ENCODE measurements at places on chromosomes 2 and 18.

GRCh38 chr2:229571243-229571642 lies 143.1 kb downstream of the DNER start:
- DNase-seq: no peak

GRCh38 chr18:75496151-75496550 lies 68.6 kb upstream of the SMIM21 start:
- no peak for DNase-seq

DNA sequence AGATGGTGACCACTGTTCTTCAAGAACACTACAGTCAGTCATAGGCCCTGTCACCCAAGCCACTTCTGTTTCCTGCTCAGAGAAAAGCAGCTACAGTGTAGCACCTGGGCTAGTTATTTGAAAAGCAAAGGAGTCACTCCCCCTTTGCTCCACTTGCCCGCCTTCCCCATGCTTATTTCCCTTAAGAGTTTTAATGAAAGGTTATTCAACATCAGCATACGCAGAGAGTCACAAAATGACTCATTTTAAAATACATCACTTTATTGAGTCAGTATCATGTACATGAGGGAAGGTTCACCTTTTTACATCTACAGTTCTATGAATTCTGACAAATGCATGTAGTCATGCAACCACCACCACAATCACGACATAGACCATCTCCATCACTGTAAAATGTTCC lies 71.3 kb downstream of the TNFRSF11A start:
- no peak for DNase-seq

DNA sequence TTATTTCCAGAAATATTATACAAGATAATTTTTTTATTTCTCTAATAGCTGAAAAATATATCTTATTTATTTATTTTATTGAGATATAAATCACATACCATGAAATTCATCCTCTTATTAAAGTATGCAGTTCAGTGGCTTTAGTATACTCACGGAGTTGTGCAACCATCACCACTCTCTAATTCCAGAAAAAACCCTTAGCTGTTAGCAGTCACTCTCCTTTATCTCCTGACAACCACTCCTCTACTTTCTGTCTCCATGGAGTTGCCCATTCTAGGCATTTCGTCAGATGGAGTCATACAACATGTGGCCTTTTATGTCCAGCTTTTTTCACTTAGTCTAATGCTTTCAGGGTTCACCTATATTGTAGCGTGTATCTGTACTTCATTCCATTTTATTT lies 66.5 kb downstream of the TCF7L1 start:
- no peak for DNase-seq

DNA sequence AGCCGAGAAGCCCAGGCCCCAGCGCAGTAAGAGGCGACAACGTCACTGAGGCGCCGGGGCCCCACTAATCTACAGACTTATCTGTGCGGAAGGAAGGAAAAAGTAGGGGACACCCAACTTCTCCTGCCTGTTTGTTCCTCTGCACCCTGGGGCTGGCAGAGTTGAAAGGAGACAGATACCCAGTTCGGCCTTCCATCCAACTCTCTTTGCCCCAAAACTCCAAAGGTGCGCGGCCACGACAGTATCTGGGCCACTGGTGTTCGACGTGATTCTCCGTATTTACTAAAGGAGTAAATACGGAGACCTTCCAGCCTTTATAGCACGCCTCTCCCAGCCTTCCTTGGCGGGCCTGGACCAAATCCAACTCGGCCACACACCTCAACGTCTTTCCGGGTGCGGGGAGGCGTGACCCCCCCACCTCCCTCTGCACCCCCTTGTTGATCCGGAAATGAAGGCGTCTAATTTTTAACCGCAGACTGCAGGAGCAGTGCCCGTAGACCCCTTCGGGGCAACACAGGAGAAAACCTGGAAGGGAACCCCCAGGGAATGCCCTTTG lies 1.6 kb downstream of the SMAD7 start:
- DNase-seq: no peak

GRCh38 chr18:33034212-33034611 lies 261.4 kb upstream of the KLHL14 start:
- no peak for DNase-seq

- DNase-seq: no peak
Measured at GRCh38 chr2:99793022-99793421, 303.2 kb upstream of the REV1 start.

DNA sequence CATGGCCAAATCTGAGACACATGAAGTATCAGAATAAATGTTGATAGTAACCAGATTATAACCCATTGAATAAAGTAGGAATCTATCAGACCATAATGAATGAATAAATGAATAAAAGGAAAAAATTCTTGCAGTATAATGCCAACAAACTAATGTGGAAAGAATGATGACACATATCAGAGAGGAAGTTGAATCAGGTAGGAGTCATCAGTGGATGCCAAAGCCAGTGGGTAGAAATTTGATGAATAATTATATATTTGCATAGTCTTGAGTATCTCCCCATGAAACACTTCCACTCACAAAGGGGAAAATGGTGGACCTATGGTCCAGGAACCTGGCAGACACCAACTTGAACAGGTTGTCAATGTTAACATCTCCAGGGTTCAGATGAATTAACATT lies 68.6 kb downstream of the GALNT3 start:
- DNase-seq: no peak

- DNase-seq: peak; percentile 50
Measured at GRCh38 chr2:101307950-101308431, 510 bp downstream of the RNF149 start.

DNA sequence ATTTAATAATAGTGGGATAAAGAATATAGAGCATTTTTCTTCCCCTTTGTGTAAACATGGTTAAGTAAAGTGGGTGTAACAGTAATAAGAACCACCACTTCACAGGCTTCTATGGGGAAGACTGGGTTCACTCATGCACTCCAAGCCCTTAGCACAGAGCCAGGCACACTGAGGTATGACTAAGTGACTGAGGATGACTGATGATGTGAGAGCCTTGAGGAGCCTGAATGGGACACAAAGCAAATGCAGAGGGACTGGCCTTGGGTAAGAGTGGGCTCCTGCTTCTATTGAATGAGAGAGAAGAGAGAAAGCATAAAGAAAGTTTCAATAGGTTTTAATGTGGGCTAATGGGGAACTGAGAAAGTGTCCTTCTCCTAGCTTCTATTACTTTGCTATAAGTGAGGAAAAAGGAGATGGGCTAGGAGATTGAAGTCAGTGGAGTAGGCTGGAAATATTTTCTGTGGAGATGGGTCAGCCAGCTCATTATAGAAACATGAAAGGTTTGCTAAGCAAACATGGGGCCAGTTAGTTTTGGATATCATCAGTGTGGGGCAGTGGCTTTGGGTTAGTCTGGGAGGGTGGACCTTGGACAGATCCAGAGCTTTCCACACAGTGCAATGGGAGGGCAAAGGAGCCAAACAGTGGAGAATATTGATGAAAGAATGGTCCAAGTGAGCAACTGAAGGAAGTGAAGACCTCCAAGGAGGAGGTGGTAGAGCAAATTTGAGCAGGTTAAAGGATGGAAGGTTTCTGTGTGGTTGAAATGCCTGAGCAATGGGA lies 20.6 kb downstream of the IL1F10 start:
- no peak for DNase-seq

GRCh38 chr2:158984604-158985135 lies 16.2 kb downstream of the TANC1 start:
- no peak for DNase-seq

GRCh38 chr18:59263661-59264060 lies 9.6 kb downstream of the RAX start:
- DNase-seq: no peak

GRCh38 chr18:74694436-74694835 lies 96.8 kb downstream of the ZNF407 start:
- no peak for DNase-seq

DNA sequence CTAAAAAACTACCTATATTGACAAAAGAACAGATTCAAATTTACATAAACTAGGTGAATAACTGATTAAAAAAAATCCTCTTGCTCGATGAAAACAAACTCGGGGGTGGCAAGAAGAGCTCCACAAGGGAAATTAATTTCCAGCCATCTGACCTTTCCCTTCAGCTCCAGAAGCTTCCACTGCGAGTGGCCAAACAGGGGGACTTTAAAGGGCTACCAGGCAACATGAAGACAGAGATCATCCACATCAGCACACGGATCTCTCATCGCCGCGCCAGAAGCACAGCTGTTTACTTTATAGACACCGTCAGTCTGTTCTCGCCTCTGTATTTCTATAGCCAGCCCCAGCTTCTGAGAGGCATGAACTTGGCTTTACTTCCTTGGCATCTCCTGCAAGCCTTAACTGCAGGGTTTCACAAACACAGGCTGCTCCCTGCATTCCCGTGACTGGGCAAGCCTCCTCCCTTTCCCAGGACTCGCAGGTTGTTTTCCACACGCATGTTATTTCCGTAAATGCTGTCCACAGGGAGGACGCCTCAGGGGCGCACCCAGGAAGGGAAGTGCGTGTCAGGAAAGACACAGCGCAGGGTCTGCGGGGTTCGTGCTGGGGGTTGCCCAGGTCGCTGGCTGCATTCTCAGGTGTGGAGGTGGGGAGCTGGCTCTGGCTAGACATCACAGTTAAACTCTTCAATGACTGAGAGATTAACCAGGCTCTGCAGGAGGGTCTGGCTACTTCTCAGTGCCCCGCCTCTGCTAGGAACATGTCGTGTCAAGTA lies 85.0 kb downstream of the USP40 start:
- DNase-seq: no peak

- no peak for DNase-seq
Measured at GRCh38 chr2:225317186-225317585, 82.3 kb upstream of the NYAP2 start.

GRCh38 chr18:10842861-10843260 lies 306.5 kb downstream of the PIEZO2 start:
- no peak for DNase-seq

DNA sequence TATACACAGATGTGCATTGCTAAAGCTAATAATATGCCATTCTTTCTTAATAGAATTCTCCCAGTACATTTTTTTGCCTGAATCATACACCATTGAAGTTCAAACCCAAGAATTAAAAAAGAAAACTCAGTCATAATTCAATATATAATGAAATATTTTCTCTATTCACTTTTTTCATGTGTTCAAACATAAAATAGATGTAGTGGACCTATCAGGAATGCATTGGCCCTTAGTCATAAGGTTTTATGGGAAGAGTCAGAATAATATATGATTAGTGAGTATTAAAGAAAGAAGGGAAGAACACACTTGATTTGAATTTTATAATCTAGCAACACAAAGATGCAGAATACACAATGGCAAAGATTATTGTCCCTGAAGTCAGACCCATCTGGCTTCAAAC lies 297.0 kb upstream of the COL3A1 start:
- DNase-seq: no peak

DNA sequence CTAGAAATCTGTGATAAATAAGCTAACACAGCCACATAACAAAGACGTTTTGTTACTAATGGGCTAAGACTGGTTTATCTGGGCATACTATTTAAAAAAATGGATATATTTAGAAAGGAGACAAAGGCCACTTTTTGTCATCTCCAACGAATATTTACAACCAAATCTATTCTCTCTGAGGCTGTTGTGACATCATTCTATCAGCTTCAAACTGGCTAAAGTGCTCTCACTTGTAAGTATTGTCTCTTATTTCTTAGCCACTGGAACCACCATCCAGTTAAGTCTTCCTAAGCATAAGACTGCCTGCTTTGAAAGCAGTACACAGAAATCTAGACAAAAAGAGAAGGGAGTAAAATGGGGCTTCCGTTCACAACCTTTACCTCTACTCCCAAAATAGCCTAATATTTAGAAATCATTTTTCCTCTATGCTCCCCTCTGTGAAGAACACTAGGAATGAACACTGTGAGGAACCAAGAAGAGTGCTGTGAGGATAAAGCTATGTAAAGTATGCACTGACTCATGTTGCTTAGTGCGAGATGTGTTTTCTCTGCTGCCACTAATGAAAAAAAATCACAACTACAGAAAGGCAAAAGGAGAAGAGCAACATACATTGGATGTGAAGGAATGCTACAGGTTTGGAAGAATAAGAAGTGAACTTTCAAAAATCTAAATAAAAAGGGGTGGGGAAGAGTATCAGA lies 264.1 kb downstream of the EXOC6B start:
- DNase-seq: no peak

GRCh38 chr2:227370791-227371312 lies 8.3 kb downstream of the TM4SF20 start:
- no peak for DNase-seq

GRCh38 chr18:45291621-45292615 lies 323.4 kb upstream of the SLC14A2 start:
- no peak for DNase-seq

DNA sequence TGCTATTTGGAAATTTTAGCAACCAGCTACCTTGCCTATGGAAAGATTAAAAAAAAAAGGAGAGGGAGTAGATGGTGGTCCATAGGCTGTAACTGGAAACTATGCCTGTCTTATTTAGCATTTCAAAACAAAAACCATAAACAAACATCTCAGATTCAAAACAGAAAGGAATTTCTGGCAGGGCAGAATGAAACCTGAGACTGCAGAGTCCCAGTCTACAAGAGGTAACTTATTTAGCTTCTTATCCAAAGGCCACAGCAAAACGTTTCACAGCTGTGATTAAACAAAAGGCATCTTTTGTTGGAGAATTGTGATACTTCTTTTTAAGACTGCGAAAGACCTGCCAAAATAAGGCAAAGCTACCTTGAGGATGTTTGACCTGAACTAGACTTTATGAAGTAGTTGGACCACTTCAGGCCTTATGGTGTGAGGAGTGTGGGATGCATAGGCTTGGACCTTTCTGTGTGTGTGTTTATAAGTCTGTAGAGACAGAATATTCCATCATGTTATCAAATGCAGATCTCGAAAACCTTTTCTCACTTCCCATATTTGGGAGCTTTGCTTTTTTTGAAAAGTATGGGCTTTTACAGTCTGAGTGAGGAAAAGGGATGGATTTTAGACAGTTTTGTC lies 11.0 kb downstream of the CRIM1 start:
- DNase-seq: no peak

GRCh38 chr2:39065616-39066015 lies 55.2 kb downstream of the SOS1 start:
- DNase-seq: no peak

DNA sequence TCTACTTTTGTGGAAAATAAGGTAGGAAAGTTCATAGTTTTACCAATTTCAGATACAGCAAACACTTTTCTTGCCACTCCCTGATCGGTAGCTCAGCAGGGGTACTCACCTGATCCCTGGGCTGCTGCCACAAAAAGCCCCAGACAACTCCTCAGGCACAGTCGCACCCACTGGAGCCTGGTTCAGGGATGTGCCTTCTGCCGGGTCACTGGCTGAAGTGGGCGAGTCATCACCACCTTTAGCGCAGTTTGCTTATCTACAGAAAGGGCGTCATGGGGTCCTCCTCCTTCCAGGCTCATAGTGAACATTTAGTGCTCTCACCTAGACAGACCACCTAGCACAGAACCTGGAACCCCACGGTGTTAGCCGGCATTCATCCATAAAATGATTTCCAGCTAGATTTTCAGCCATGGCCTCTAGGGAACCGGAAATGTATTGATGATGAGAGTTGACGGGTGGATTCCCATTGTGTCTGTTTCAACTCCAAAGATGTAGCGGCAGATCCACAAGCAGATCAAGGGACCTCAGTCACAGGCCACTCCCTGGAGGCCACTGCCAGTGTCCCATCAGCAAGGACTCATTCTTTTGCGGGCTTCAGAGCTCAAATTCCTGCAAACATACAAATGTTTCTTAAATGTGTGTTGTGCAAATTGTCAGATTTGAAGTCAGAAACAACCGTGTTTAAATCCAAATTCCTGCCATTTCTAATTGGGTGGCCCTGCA lies 408.4 kb upstream of the SALL3 start:
- DNase-seq: no peak

GRCh38 chr2:7073901-7074300 lies 156.7 kb downstream of the RNF144A start:
- DNase-seq: no peak
